Right forelimb (tissue), 1 donor: ENCODE measurements at places on chromosomes 1 and 21.

- no peak for DNase-seq
Measured at GRCh38 chr21:17003258-17003615, 509.6 kb upstream of the CXADR start.

GRCh38 chr1:42418516-42418915, 37.3 kb downstream of the ZMYND12 start:
- no peak for DNase-seq

- DNase-seq, result no peak
Measured at GRCh38 chr1:11180342-11180744, 8.8 kb upstream of the ANGPTL7 start.

DNA sequence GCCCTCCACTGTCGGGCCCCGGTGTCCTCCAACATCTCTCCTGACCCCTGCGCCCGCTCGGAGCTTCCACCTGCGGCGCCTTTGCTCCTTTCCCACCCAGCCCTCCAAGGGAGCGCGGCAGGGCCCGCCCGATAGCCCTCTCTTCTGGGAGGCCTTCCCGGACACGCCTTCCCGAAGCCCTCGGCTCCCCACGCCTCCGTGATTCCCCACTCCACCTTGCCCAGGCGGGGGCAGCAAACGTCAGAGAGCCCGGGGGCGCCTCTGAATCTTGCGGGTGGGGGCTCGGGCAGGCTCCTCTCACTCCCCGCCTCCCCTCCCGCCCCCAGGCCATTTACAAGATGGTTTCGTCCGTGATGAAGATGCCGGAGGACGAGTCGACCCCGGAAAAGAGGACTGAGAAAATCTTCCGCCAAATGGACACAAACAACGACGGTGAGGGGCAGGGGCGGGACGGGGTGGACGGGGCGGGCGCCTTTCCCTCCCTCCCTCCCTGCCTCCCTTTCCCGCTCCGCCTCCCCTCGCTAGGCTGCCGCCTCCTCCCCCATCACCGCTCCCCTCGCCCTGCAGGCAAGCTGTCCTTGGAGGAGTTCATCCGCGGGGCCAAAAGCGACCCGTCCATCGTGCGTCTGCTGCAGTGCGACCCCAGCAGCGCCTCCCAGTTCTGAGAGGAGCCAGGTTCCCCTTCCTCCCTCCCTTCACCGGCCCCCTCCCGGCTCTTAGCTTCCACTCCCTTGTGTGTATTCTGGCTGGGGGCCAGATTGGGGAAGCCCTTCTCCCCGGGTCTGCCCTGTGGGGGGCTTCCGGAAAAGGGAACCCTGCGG, 7.1 kb downstream of the HPCA start:
- DNase-seq, result peak; percentile 75

GRCh38 chr1:223479718-223480425, 86.7 kb downstream of the CCDC185 start:
- DNase-seq, result no peak

DNA sequence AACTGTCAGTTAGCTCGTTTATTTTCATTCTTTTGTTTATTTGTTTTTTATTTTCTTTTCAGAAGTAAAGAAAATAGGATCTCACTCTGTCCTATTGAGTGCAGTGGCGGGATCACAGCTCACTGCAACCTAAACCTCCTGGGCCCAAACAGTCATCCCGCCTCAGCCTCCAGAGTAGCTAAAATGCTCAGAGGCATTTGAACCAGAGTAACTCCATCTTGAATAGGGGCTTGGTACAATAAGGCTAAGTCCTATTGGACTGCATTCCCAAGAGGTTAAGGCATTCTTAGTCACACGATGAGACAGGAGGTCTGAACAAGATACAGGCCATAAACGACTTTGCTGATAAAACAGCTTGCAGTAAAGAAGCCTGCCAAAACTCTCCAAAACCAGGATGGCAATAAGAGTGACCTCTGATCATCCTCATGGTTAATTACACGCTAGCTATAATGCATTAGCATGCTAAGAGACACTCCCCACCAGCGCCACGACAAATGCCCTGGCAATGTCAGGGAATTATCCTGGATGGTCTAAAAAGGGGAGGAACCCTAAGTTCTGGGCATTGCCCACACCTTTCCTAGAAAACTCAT, 13.1 kb upstream of the COP1 start:
- no peak for DNase-seq

DNA sequence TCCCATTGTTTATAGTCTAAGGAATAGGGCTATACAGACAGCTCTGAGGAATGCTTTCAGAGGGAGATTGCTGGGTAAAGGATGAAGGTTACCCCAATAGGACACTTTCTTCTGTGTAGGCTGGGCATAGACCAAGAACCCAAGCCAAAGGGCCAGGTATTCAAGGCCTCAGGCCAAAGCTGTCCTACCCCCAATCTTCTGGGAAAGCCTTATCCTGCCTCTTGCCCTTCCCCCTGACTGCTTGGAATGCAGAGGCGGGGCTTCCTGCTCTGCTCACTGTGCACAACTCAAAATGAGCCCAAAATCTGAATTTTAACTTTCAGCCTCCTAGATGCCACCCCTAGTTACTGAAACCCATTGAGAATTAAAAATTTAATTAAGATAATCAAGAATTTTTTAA, 2.2 kb downstream of the OR10Z1 start:
- DNase-seq, result no peak

DNA sequence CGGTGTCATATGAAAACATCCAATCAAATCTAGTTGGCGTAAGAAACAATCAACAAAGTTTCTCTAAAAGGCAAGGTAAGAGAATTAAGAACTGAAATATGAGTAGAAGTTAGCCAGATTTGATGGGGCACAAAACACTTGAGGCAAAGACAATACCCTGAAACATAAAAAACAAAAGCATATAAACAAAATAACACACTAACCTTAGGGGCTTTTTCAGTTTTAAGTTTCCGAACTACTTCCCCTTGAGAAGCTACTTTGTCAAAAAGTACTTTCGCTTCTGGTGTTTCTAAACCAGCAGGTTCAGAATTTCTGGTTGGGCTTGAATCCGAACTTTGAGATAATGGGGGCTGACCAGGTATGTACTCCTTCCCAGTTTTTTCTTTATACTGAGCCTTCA, 57.9 kb downstream of the EPRS1 start:
- DNase-seq, result no peak

DNA sequence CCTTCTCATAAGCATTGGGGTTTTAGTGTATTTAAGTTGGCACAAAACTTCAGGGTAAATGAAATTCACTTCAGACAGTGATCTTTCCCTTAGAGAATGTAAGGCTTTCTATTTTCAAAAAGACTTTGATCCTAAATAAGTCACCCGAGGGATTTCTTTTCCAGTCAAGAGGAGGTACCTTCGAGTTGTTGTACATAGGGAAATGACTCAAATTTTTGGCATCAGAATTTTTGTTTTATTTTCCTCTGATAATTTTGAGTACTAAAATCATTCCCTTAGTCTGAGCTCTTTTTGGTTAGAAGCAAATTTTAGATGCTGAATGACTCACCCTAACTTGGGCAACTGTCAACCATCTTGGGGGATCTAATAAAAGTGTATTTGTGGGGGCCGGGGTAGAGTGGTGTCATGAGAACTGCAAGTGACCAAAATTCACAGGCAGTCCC, 193.9 kb downstream of the DHRS3 start:
- no peak for DNase-seq

- DNase-seq, result no peak
Measured at GRCh38 chr1:206924592-206925105, 2.9 kb upstream of the FCMR start.

- no peak for DNase-seq
Measured at GRCh38 chr1:241605146-241605805, 34.9 kb downstream of the CHML start.

DNA sequence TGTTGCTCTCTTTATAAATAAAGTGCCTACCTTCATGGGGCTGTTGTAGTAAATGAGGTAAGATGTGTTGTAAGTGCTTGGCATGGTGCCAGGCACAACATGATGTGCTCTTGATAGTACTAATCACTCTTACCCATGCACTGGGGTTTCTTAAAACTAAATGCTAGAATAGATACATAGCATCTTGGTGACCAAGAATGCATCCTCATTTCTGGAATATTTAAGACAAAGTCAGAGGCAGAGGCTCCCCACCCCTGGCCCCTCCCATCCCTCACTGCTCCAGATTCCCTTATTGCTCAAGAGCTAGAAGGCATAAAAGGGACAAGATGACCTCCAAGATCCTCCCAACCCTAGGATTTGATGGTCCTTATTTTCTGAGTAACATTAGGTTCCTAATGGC, 61.3 kb downstream of the GLUL start:
- DNase-seq, result no peak

GRCh38 chr1:110460253-110461220, 9.6 kb downstream of the PROK1 start:
- peak; percentile 86 for DNase-seq

GRCh38 chr1:17194615-17195528, 10.1 kb upstream of the PADI1 start:
- DNase-seq, result peak; percentile 20
